ENCODE measurements at places on chromosomes 7 and 10.

DNA sequence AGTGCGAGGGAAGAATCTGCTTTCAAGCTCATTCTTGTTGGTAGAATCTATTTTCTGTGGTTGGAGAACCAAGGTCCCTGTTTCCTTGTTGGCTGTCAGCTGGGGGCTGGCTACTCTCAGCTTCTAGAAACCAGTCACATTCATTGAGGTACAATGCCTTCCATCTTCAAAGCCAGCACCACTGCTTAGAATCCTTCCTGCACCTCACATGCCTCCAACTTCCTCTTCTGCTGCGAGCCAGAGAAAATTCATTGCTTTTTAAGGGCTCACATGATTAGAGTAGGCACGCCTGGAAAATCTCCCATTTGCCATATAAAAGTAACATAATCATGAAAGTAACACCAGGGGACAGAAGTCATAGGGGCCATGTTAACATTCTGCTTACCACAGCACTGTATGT, 28.7 kb downstream of the TES start:
- DNase-seq, result no peak

GRCh38 chr7:54663186-54663585, 95.8 kb downstream of the SEC61G start:
- DNase-seq, result no peak

DNA sequence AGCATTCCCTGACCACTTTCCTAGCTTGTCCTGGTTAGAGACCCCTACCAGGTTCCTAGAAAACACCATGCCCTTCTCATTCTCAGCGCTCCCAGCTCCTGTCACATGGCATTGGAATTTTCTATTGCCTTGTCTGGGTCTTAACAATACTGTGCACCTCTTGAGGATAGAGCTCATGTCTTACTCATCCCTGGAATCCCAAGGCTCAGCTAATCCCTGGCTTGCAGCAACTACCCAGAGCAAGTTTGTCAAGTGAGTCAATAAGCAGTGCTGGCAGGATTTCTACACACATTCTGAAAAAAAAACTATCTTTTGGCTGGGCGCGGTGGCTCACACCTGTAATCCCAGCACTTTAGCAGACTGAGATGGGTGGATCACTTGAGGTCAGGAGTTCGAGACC, 11.7 kb upstream of the PRDX3 start:
- no peak for DNase-seq

DNA sequence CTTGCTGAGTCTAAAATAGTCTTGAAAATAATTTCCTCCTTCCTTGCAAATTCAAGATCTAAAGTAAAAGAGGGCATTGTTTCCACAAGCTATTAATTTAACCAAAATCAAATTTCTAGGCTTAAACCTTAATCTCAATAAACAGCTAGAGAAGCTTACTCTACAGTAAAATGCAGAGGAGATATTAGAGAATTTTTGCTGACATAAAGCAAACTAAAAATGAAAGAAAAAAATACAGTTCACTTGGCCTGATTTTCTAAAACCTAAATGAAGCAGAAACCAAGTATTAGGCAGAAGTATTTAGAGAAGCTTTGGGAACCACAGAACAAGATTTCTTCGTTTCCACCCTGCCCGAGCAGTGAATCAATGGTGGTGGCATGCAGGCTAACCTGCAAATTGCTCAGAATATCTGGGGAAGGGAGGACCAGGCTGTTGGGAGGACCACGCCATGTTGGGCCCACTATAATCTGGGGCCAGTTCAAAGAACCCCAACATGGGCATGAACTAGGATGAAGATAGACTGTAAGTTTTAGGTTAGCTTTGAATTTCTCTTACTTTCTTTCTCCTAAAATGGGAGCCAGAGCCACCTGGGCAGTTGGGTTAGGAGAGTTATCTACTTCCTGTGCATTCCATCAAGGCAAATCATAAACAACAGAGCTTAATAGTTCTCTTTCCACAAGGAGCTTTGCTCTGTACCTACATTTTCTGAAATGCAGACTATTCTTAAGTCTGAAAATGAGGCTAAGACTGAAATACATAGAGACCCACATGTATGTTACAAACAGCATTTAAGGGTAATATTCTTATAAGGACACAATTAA, 4.1 kb downstream of the LAMB1 start:
- DNase-seq, result no peak

DNA sequence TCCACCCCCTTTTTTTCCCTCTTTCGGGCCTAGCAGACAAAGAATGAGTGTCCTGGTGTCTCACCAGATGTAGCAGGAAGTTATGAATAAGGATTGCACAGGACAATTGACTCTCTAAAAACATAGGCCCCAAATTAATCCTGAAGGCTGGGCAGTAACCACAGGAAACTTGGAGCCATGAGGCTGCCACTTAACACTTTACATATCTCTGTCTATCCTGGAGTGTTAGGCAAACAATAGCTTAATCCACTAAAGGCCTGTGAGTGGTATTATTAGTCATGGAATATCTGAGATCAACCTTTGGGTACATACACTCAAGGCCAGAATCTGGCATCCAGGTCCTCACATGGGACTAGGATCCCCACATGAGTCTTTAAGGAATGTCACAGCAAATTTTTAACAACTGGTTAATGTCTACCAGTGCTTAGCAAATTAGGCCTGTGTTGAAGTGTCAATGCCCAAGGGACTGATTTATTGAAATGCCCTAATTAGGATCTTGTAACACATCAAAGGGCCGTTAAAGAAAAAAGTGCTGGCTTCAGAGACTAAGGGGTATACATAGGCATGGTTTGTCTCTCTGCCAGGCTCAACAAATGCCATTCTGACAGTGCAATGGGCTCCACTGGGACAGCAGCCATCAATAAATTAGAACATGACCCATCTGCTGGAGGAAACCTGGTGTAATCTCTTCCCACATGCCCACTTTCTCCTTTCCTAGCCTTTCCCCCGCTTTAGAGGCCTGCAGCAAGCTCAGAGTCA, 196.7 kb upstream of the TBX20 start:
- no peak for DNase-seq

- DNase-seq, result no peak
These were observed 107.0 kb upstream of the PARD3 start for GRCh38 chr10:34922138-34922537.

- DNase-seq, result no peak
These were observed 34.4 kb upstream of the YAE1 start for GRCh38 chr7:39531818-39532217.

GRCh38 chr7:133586253-133586652, 333.4 kb downstream of the EXOC4 start:
- no peak for DNase-seq

DNA sequence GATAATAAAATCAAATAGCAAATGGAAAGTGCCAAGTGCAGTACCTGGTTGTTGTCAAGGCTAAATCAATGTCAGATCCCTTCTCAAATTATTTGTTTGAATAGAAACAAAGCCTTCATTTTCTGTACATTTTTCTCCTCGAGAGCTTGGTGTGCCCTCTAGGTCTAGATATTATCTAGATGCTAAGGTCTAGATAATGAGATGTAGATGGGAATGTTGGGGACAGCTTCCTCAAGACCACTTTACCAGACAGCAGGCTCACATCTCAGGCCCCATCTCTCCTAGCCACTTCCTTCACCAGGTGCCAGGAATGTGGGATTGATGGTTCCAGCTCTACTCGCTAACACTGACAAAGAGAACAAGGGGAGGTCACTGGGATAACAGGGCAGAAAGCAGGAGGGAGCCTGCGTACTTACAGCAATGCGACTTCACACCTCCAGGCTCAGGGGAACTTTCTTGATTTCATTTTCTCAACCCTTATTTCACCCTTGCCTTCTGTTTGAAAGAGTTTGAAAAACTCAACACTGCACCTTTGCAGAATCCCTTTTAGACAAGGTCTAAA, 451.4 kb upstream of the VSTM2A start:
- DNase-seq, result no peak

All from activated T-cell treated with anti-CD3 and anti-CD28 coated beads, Interleukin-2, amount 50 U/mL, for 48 hours (primary cell).